ENCODE measurements at places on chromosomes 3 and 15.
A peak's percentile ranks its signal among the peaks of the same experiment; 100 is the strongest.

- no peak for DNase-seq
Measured at GRCh38 chr3:172626021-172626640, 84.7 kb downstream of the NCEH1 start.

DNA sequence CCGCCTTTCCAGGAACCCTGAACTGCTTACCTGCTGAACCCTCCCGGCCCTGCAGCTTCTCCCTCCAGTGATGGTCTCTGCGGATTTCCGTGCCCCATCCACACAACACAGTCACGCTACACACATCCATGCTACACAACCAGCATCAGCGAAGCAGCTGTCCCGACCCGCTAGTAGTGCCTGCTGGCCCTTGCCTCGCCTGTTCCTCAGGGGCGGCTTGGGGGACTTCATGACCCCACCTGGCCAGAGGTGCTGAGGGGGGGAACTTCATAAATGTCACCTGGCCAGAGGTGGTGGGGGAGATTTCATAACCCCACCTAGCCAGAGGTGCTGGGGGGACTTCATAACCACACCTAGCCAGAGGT is 530 bp upstream of the TUBGCP5 start:
- DNase-seq = no peak

DNA sequence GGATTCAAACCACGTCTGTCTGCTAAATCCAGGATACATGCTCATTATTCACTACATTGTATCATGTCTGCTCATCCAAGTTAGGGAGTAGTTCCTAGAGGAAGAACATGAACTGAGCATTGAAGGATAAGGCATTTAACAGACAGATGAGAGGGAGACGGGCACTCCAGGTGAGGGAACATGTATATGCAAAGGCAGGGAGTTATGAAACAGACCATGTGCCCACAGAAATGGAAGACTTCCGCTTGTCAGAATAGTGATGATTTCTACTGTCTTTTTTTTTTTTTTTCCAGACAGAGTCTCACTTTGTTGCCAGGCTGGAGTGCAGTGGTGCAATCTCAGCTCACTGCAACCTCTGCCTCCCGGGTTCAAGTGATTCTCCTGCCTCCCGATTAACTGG is 5.0 kb upstream of the NDUFAF1 start:
- DNase-seq = no peak

DNA sequence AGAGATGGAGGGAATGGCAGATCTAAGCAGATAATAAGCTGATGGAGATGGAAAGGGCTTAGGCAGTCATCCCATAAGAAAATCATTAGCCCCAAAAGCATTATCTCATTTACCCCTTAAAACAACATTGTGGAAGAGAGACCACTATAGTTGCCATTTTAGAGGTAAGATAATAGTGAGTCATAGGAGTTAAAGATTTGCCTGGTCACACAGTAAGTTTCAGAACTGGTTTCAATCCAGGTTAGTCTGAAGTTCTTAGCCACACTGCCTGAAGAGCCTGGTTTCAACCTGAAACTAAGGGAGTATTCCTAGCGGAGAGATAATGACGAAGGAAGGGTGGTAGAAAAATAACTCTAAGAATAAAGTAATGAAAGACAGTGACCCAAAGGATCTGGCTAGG is 13.0 kb upstream of the UBR1 start:
- no peak for DNase-seq

GRCh38 chr15:29890336-29891095 is 68.2 kb upstream of the TJP1 start:
- DNase-seq = no peak

GRCh38 chr3:39166932-39167532 is 13.6 kb upstream of the CSRNP1 start:
- DNase-seq = no peak

- DNase-seq = no peak
Measured at GRCh38 chr15:93088200-93088980, 621 bp downstream of the RGMA start.

DNA sequence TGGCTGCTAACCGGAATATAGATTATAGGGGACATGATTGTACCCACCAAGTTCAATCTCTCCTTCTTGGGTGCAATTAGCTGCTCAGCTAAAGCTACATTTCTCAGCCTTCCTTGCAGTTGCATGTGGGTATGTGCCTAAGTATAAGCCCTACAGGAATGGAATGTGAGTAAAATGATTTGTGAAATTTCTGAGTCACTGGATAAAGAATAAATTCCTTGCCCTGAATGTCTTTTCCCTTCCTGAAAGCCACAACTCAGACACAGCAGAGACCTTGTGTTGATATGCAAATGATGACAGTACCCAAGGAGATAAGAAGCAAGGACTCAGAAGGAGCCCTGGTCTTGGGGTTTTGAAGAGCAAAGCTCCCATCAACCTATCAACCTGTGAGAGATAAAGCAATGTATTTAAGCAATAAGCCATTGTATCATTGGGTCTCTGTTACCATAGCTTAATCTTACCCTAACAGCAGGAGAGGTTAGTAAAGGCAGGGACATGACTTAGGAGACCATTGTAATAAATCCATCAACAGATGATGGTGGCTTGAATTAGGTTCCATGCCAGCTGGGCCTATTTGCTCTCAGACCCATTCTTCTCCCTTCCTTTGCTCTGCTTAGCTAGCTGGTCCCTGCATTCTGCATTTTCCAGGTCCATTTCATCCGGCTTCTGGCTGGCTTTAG is 25.6 kb upstream of the ZNF280D start:
- DNase-seq = no peak

DNA sequence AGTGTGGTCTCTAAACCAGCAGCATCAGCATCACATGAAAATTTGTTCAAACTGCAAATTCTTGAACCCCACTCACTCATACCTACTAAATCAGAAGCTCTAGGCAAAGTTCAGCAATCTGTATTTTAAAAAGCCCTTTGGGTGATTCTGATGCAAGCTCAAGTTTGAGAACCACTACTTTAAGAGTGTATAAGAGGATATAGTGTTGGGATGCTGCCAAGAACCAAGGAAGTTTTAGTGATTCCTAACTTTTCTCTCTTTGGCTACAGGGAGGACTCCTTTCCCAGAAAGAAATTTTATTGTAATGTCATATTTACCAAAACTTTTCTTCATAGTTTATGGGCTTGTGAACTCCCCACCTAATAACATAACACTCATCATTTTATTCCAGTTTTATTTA is 422.2 kb downstream of the TBC1D5 start:
- DNase-seq = no peak

DNA sequence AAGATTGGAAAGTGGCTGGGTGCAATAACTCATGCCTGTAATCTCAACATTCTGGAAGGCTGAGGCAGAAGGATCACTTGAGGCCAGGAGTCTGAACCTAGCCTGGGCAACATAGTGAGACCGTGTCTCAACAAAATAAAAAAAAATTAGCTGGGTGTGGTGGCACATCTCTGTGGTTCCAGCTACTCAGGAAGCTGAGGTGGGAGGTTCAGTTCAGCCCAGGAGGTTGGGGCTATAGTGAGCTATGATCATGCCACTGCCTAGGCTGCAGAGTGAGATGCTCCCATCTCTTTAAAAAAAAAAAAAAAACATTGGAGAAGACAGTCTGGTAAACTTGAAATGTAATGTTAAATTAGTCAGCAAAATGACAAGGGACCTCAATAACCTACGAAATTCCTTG is 57.9 kb downstream of the STAG1 start:
- DNase-seq = no peak

DNA sequence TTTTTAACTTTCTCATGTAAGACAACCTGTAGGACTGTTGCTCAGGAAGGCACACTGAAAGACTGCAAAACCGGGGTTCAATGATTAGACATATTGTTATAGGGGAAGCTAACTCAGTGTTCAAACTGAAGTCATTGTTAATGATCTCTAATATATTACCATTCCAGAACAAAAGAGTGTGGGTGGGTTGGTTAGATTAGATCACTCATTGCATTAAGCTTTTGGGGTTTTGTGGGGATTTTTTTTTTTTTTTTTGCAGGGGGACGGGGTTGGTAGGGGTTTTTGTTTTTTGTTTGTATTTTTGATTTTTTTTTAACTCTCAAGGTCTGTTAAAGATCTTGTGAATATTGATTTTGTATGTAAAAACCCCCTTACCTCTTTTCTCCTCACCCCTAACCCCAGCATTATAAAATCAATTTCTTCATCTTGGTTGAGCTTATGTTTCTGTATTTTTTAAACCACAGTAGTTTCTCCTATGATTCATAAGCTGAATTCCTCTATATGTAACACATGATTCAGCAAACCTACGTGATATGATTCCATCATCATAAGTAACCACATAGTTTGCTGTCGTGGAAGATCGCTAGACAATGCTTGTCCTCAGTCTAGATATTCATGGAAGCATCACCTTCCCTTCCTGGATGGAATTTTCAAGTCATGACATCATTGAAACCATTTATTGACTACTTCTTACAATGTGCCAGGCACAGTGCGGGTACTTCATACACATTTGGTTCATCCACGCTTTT is 544.1 kb upstream of the MDFIC2 start:
- DNase-seq = no peak

GRCh38 chr15:49088996-49089395 is 42.8 kb upstream of the SECISBP2L start:
- DNase-seq = no peak

GRCh38 chr3:73228437-73228836 is 167.0 kb downstream of the EBLN2 start:
- DNase-seq = no peak

DNA sequence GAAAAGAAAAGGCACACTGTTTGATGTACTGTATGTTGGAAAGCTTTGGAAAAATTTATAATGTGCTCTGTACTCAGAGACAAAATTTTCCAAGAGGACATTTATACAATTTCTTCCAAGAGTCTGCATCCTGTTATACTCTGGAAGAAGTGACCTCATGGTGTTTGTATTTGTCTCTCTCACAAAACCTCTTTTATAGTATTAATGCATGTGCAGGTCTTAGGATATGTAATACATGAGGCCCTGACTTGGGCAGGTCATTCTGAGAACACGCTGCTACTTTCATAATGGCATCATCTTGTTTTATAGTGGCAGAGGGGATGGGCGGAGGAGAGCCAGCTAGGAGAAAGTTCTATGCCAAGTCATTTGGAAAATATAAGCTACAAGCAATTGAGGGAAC is 72.0 kb upstream of the P3H2 start:
- DNase-seq = peak; percentile 34

- no peak for DNase-seq
Measured at GRCh38 chr3:151067158-151067557, 18.3 kb upstream of the MED12L start.

GRCh38 chr3:159817126-159817525 is 171.5 kb upstream of the IL12A start:
- no peak for DNase-seq

DNA sequence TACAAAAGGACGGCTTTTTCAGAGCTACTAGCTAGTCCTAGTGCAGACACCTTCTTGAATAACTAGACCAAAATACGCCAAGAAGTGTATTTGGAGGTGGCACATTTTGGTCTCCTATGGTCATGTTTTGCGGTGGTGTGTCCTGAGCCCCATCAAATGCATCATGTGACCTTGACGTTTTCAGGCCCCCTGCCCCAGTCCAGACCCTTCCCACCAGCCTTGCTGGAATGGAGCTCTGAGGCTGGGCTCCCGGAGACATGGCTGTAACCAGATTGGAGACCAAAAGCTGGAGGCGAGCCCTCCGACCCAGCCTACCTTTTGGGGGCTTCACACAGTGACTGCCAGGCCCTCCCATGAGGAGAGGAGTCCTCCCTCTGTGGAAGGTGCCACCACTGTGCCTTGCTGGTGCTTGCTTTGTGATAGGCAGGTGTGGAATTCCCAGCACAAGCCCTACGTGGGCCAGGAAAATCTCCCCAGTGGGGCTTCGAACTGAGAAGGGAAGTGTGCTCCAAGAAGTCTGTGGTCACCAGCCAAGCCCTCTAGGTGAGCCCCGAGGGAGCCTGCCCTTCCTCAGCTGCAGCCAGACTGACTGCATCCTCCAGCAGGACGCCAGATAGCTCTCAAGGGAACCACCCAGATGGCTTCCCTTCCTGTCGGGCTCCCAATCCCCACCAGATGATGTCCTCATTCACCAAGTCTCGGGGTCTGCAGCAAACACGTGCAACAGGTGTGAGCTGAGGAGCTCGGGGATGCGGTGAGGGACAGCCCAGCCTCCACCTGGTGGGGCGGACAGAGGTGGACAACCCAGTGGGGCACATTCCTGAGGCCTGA is 126.2 kb downstream of the ASB7 start:
- DNase-seq = no peak

DNA sequence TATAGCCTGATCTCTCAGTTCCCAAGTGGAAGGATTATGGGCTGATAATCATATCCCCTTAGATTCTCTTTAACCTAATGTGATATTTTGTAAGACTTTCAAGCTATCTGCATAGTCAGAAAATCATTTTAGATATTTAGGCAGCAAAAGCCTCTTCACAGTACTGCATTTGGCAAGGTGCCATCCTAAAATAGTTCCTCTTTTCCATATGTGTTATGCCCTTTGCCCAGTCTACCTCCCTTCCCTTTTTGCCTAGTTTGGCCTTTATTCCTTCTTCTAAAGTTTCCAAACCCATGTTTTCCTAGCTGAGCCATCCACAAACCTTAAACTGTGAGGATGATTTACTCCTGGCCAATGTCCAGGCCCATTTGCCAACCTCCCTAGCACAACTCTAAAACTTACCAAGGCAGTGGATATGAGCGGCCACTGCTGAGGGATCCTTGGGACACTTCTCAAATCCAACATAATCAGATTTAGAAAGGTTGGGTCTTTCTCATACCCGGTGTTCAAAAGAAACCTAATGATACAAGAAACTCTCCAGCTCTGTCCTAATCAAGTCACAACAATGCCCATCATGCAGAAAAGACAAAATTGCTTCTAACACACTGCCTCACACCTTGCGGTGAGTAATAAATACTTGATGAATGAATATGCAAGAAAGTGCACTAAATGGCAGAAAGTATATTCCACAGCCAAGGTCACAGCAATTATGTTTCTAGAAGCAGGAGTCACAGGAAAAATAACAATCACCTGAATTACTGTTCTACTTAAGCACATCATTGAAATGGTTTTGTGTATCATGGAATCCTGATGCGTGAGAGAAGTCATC is 493.9 kb downstream of the NLGN1 start:
- no peak for DNase-seq

DNA sequence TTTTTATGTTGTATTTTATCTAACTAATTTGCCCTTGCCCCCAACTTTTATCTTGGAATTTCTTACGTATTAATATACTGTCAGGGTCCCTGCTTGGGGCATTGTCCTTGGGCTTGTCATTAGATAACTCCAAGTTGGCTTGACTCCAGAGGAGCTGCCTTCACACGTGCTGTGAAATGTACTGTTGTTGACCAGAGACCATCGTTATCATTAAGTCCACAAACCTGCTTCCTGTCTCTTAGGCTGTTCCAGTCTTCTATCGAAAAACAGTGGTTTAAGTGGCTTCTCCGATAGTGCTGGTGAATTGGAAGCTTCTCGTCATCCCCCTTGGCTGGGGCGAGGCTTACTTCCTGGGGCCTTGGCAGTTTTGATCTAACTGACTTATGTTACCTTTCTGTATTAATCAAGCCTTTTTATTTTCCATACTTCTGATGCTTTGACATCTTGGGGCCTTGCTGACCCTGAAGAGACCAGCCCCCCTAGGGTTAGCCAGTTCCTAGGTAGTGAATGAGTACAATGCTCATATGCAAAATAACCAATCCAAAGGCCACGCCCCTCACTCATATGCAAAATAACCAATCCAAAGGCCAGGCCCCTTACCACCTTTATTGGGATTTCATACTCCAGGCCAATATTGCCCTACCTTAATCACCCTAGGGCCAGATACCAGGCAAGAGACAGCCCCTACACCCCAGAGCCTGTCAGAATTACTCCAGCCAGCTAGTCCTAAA is 164.5 kb downstream of the IGF1R start:
- no peak for DNase-seq
